Mesothelial cell of epicardium (in vitro differentiated cells): ENCODE measurements at places on chromosomes 12 and 14. TPM values are rescaled to one million over a fixed set of nuclear protein-coding genes. Genes with fewer than 3 reads are reported as not detected.

- peaks cover 4% of the 10 kb centered on the region for H3K27me3 ChIP-seq
- H3K36me3 ChIP-seq, result no peaks in the 10 kb centered on the region
- DNase-seq, result no peak
Measured at GRCh38 chr12:45498645-45499044, 230.9 kb upstream of the ARID2 start.

Gene SCFD1
- total RNA-seq, result 94.6 to 103 TPM (median 99.4 TPM) in 3 replicates

Gene C12orf50
- 0.07 to 0.22 TPM (median 0.13 TPM) in 3 replicates for total RNA-seq

GRCh38 chr12:89251342-89252271, 100.7 kb downstream of the DUSP6 start:
- peak overlapping the region; percentile 11 for H3K27ac ChIP-seq
- no peak for DNase-seq
- no peak overlapping the region for H3K4me3 ChIP-seq
- H3K36me3 ChIP-seq, result no peaks in the 10 kb centered on the region

Gene NDRG2
- total RNA-seq, result 104 to 105 TPM (median 104 TPM) in 3 replicates

- H3K36me3 ChIP-seq, result no peaks in the 10 kb centered on the region
- H3K27ac ChIP-seq, result peak overlapping the region; percentile 99
- no peak for DNase-seq
- no peaks in the 10 kb centered on the region for H3K27me3 ChIP-seq
- H3K4me1 ChIP-seq, result peaks cover 91% of the 10 kb centered on the region
Measured at GRCh38 chr12:120231316-120232011, 30.6 kb upstream of the RPLP0 start.

DNA sequence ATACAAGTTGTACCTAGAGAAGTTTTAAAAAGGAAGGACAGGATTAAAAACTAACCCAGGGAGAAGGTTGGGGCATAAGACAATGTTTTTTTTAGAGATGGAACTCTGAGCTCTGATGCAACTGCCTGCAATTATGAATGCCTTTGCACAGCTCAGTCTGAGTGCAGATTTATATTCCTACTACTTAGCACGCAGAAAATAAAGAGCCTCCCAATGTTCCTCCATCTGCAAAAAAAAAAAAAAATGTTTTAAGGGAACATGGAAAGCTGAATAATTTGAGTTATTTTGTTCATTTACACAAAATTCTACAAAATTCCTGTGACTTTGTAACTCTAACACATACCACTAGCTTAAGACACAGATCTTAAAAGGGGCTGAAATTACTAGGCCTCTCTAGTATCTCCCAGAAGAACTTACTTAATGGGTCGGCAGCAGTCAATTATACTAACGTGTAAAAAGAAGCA, 15.7 kb downstream of the CLIP1 start:
- peaks cover 15% of the 10 kb centered on the region for H3K36me3 ChIP-seq
- DNase-seq, result no peak
- H3K4me1 ChIP-seq, result peaks cover 16% of the 10 kb centered on the region
- H3K27ac ChIP-seq, result peak overlapping the region; percentile 74
- no peak overlapping the region for H3K4me3 ChIP-seq

DNA sequence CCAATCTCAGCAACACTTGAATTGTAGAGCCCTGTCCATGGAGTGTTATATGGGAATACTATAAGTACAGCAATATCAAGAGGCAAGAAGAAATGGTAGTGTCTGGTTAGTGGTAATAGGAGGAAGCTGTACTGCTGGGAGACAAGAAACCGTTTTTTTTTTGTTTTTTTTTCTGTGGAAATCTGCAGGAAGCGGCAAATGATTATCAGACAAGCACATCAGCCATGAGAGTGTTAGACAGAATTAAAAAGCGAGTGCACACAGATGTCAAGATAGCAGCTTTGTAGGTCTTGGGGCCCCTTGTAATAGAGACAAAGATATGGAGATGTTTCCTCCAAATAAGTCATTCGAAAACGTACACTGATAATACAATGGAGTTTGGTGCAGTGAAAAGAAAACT, 6.7 kb downstream of the TESPA1 start:
- H3K4me1 ChIP-seq, result no peaks in the 10 kb centered on the region
- peaks cover 18% of the 10 kb centered on the region for H3K27me3 ChIP-seq
- no peak overlapping the region for H3K4me3 ChIP-seq

Gene POP5
- 32.6 to 38.6 TPM (median 33.7 TPM) in 3 replicates for total RNA-seq

Gene KLRF1
- total RNA-seq, result not detected in 3 replicates

DNA sequence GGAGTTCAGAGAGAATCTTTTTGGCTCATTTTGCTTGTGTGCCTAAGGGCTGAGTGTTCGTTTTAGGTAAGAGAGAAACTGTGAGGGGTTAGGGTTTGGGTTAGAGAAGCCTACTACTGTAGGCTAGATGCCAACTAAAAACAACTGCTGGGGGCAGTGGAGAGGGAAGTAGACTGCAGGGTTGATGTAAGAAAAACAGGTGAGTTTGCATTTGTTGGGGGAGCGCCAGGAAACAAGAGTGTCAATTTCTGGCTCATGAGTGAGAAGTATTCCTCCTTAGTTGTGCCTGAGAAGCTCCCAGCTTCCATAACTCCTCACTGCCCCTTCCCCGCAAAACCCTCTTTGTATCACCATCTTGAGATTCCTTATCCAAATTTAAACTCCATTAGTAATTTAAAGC, 92.3 kb downstream of the DERA start:
- H3K4me3 ChIP-seq, result no peak overlapping the region
- no peak for DNase-seq
- peaks cover 3% of the 10 kb centered on the region for H3K36me3 ChIP-seq

DNA sequence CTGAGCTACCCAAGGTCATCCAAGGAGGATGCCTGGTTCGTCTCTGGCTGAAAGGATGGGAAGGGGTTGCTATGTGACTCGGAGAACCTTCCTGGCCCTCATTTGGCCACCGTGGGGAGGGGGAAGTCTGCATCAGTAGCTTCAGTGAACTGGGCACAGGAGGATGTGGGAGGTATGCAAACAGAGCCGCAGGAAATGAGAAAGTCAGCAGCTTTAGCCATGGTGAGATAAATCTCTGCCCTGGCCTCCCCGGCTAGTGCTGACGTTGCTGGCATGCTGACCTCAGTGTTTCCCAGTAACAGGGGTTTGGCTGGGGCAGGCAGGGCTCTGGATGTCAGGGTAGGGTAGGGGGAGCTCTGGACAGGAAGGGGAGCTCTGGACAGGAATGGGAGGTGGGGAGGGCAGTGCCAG, 2.3 kb upstream of the CEBPE start:
- no peak overlapping the region for H3K4me3 ChIP-seq
- H3K36me3 ChIP-seq, result peaks cover 2% of the 10 kb centered on the region
- peaks cover 17% of the 10 kb centered on the region for H3K4me1 ChIP-seq
- H3K27ac ChIP-seq, result peak overlapping the region; percentile 9

Gene NXPH4
- 3.3 to 3.8 TPM (median 3.6 TPM) in 3 replicates for total RNA-seq

Gene LRRC10
- not detected in 3 replicates for total RNA-seq

GRCh38 chr14:38873941-38874612, 229.0 kb downstream of the SEC23A start:
- H3K4me1 ChIP-seq, result peaks cover 19% of the 10 kb centered on the region
- H3K27ac ChIP-seq, result no peak overlapping the region
- no peak overlapping the region for H3K4me3 ChIP-seq
- H3K36me3 ChIP-seq, result no peaks in the 10 kb centered on the region
- no peak for DNase-seq
- H3K27me3 ChIP-seq, result no peaks in the 10 kb centered on the region

GRCh38 chr12:7018350-7019042, at the start of gene LPCAT3:
Gene LPCAT3, minus strand, starts transcription at chr12:7018476. Its CDS starts 52 bp downstream, at chr12:7018424.
- no peaks in the 10 kb centered on the region for H3K27me3 ChIP-seq
- H3K4me1 ChIP-seq, result peaks cover 26% of the 10 kb centered on the region
- no peaks in the 10 kb centered on the region for H3K36me3 ChIP-seq
- peak within 1 kb of the TSS; percentile 87 for H3K4me3 ChIP-seq

Gene FOXG1
- not detected in 3 replicates for total RNA-seq

GRCh38 chr12:124410354-124411175, 115.7 kb downstream of the RFLNA start:
- DNase-seq, result no peak
- no peaks in the 10 kb centered on the region for H3K27me3 ChIP-seq
- H3K27ac ChIP-seq, result peak overlapping the region; percentile 87
- H3K4me3 ChIP-seq, result no peak overlapping the region
- peaks cover 18% of the 10 kb centered on the region for H3K36me3 ChIP-seq

GRCh38 chr12:47102406-47102805, 22.6 kb upstream of the AMIGO2 start:
- no peaks in the 10 kb centered on the region for H3K4me1 ChIP-seq
- no peaks in the 10 kb centered on the region for H3K36me3 ChIP-seq
- DNase-seq, result no peak

DNA sequence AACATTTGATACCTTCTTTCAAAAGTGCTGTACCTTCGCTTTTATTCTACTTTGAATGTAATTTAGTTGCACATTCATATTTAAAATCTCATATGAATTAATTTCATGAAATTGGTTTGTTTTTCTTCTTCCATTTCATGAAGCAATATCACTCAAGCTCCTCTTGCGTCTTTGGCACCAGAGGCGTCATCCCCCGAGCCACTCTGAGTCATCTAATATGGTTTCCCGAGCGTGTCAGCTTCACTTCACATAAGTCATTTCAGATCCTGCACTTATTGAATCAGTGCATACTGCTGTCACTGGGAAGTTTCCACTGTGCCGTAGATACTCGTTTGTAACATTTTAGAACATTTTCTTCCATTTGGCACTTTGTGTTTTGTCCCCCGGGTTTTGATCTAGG, 105.6 kb downstream of the SLC25A47 start:
- H3K27me3 ChIP-seq, result no peaks in the 10 kb centered on the region
- H3K4me3 ChIP-seq, result no peak overlapping the region
- H3K27ac ChIP-seq, result no peak overlapping the region
- no peak for DNase-seq
- H3K36me3 ChIP-seq, result no peaks in the 10 kb centered on the region

DNA sequence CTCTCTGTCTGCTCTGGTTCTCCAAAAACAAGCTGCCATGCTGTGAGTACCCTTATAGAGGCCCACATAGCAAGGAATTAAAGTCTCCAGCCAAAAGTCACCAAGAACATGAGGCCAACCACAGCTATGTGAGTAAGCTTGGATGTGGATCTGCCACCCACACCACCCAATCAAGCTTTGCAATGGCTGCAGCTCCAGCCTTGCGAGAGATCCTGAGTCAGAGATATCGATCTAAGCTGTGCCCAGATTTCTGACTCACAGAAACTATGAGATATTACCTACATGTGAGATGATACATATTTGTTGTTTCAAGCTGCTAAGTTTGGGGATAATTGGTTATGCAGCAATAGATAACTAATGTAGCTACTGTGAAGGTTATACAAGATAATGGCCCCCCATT, 15.5 kb upstream of the TMEM233 start:
- DNase-seq, result no peak
- no peaks in the 10 kb centered on the region for H3K4me1 ChIP-seq
- no peaks in the 10 kb centered on the region for H3K36me3 ChIP-seq
- no peak overlapping the region for H3K27ac ChIP-seq
